ENCODE measurements at places on chromosomes 6 and 20.

GRCh38 chr20:21826976-21827375 lies 121.5 kb downstream of the PAX1 start:
- DNase-seq: no peak

GRCh38 chr6:67563671-67564070 lies 1071.4 kb upstream of the ADGRB3 start:
- DNase-seq: no peak

GRCh38 chr6:14918200-14918907 lies 327.5 kb upstream of the JARID2 start:
- DNase-seq: no peak

DNA sequence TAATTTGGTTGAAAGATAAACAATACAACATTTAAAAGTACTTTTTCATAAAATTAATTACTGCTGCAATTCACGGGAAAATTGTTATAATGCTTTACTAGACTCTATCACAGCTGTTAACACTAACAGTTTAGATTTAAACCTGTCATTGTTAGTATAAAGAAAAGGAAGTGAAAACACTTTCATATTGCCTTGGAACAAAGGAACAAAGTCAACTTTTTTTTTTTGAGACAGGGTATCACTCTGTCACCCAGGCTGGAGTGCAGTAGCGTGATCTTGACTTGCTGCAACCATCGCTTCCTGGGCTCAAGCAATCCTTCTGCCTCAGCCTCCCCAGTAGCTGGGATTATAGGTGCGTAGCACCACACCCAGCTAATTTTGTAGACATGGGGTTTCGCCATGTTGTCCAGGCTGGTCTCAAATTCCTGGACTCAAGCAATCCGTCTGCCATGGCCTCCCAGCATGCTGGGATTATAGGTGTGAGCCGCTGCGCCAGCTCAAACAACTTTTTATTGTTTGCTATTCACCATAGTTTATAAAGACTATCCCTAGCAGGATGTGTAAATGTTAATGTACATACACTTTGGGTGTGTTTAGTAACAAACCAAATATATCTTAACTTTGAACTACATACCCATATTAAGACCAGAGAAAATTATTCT lies 22.1 kb downstream of the SLC35A1 start:
- no peak for DNase-seq

GRCh38 chr20:63618291-63618980 lies 8.5 kb downstream of the GMEB2 start:
- no peak for DNase-seq

DNA sequence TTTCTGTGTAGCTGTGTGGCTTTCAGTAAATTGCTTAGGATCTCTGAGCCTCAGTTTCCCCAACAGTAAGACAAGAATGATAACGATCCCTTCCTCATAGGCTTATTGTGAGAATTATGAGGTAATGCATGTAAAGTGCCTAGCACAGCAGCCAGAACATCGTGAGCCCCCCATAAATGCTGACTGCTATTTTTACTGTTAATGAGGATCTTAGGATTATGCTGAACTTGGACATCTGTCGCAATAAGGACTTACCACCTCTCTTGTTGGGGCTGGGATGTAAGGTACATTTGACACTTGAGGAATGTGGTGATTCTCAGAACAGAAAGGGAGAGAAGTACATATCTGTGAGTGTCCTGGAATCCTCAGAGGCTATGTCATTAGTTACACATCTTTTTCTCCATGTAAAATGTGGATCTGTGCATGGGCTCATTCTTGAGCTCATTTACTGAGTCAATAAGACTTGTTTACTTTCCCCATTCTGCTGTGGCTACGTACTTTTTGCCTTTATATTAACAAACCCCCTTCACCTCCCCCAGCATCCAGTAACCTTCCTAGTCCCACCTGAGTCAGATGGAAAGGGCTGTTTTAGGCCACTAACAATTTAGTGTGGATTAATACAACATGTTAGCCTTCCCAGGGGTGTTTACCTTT lies 64.4 kb upstream of the PLEKHG1 start:
- DNase-seq: no peak

GRCh38 chr20:34013554-34013953 lies 19.8 kb downstream of the RALY start:
- DNase-seq: no peak

GRCh38 chr6:39530201-39530759 lies 194.9 kb downstream of the KIF6 start:
- DNase-seq: peak; percentile 11

- no peak for DNase-seq
Measured at GRCh38 chr6:15036690-15037245, 209.1 kb upstream of the JARID2 start.

- no peak for DNase-seq
Measured at GRCh38 chr6:137258170-137258569, 39.0 kb upstream of the IFNGR1 start.

DNA sequence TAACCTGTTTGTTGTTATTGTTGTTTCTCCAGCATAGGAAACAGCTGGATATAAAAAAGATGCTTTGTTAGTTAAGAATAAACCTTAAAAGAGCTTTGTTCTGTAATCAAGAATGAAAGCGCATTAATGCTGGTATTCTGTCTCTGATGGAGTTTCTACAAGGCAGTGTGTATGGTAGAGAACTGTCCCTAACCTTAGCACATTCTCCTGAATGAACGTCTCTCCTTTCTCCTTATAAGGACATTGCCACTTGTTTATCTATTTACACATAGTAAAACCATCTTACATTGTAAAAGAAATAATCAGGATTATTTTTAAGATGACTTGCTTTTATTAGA lies 33.8 kb upstream of the LCA5 start:
- no peak for DNase-seq

GRCh38 chr6:5085648-5086293 lies 630 bp downstream of the PPP1R3G start:
- no peak for DNase-seq

GRCh38 chr6:145143379-145143778 lies 591.9 kb downstream of the EPM2A start:
- no peak for DNase-seq

- no peak for DNase-seq
Measured at GRCh38 chr20:61619751-61620150, 367.7 kb downstream of the CDH4 start.

GRCh38 chr20:535958-536357 lies 7.6 kb downstream of the CSNK2A1 start:
- no peak for DNase-seq

DNA sequence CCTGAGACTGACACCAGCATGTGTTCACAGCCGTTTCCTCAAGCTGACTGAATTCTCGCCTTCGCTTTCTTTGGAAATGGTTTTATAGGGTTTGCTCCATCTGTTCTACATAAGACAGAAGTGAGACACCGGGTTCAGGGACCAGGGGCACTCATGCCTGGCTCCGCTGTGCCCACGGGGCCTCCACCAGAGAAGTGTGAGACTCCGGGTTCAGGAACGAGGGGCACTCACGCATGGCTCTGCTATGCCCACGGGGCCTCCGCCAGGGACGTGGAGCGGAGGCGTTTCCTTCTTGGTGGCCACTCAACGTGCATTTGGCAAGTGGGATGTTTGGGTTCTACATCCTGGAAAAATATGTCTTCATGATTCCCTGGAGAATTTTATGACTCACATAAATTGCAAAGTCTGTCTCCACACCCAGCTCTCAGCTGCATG lies 106.6 kb downstream of the RNASET2 start:
- no peak for DNase-seq

GRCh38 chr6:156502969-156503504 lies 274.1 kb upstream of the ARID1B start:
- no peak for DNase-seq

Data from fibroblast of the aortic adventitia (primary cell).